Astrocyte of the hippocampus (primary cell): ENCODE measurements at places on chromosomes 6 and 20.
A peak's percentile ranks its signal among the peaks of the same experiment; 100 is the strongest.

DNA sequence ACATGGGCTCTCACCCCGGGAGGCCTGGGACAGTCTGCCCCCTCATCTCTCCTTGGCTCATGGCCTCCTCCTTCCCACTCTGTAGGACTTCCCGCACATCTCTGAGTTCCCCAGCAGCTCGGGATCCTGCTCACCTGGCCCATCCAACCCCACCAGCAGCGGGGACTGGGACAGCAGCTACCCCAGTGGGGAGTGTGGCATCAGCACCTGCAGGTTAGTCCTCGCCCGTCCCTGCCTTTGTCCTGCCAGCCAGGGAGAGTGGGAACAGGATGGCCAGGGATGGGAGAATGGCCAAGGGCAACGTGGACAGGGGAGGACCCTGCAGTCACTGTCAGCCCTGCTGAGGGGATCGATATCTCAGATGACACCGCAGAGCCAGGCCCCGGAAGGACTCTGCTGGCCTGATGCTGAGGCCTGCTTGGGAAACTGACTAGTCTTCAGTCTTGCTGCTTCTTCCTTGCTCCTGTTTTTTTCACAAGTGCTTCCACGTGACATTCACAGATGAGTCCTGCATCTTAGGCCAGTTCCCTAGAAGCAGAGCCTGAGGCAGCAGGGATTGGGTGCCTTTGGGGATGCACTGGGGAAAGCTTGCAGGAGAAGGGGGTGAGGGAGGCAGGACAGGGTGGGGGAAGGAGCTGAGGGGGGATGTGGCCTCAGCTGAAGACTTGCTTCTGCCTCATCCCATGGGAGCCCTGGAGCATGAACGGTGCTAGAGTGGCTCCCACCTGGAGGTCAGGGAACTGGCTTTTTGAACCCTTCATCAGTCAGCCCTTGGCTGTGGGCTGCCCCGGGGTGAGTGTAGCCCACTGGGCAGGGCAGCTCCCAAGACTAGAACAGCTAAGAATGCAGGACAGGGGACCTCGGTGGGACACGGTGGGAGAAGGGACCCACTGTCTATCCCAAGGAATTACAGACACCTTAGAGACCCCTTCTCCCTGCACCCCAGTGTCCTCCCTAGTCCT lies 120.1 kb downstream of the JPH2 start:
- DNase-seq: no peak

- DNase-seq: no peak
These were observed 24.8 kb downstream of the BACH2 start for GRCh38 chr6:90271831-90272230.

DNA sequence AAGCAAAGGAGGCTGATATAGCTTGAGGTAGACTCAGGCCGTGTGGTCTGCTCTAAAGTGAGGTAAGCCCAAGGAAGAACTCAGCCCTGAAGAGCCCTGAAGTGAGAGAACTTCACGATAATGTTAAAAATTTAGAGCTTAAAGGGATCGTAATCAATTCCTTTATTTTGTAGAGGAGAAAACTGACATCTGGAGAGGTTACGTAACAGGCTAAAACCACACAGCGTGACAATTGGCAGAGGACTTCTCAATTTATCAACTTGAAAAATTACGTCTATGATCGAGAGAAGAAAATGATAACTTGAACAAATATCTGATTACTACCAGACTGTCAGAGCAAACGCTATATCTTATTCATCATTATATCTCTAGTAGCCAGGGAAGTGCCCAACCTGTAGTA lies 121.8 kb upstream of the FOXO3 start:
- DNase-seq: no peak

DNA sequence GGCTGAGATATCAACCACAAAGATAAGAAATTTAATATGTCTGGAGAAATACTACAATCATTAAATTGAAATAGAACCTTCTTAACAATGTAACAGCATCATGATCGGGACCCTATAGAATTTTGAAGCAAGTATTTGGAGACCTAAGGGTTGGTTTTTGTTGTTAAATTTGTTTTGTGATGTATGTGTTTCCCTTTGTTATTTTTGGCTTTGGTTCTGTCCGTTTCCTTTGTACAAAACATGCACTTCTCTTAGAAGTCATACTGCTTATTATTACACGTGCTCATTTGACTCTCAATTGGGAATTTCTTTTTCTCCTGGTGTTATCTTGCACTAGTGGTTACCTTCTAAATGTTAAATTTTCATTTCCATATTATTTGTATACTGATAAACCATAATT lies 4.0 kb upstream of the PLN start:
- DNase-seq: peak; percentile 23

DNA sequence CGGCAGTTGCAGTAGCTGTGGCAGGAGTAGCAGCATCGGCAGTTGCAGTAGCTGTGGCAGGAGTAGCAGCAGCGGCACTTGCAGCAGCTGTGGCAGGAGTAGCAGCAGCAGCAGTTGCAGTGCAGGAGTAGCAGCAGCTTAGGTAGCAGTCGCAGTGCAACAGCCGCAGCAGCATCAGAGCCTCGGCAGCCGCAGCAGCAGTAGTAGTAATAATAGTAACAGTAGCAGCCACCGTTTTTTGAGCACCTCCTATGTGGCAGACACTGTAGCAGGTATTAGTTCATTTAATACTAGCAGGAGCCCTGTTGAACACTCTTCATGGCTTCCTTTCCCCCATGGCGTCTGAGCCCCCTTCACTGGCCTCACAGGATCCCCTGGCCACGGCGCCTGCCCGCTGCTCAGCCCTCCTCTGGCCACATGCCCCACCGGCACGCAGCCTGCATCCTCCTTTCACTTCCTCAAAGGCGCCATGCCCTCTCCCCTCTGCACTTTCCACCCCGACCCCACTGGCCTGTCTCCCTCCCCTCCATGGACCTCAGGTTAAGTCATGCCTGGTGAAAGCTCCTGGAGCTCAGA lies 19.1 kb upstream of the IRF4 start:
- DNase-seq: no peak

DNA sequence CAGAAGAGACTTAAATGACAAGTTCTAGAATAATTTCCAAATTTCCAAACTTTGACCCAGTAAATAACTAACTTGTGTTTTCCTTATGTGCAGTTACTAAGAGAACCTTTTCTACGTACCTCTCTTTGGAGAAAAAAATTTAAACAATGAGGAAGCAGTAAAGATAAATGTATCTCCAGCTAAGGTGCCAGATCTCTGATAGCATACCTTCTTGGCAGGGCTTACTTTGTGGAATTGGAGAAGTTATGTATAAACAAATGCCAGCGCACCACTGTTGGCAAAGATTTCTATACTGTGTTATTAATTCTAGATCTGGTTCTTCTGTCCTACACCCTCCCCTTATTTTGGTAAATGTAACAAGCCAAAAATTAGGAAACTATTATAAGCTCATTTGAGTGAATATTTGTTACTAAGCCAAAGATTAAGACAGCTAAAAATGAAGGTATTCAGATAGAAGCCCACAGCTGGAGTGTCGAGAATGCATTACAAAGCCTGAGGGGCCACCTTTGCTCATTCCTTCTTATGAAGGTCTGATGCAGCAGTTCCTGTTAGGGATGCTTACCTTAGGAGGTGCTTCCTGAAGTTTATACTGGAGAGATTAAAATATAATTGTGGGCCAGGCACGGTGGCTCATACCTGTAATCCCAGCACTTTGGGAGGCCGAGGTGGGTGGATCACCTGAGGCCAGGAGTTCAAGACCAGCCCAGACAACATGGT lies 373.1 kb upstream of the SOX4 start:
- peak; percentile 9 for DNase-seq

GRCh38 chr6:154169193-154169847 lies 130.3 kb downstream of the OPRM1 start:
- DNase-seq: peak; percentile 25

- no peak for DNase-seq
These were observed 37.1 kb downstream of the KIF25 start for GRCh38 chr6:168034537-168034936.

GRCh38 chr6:138914701-138915100 lies 73.4 kb downstream of the REPS1 start:
- no peak for DNase-seq

DNA sequence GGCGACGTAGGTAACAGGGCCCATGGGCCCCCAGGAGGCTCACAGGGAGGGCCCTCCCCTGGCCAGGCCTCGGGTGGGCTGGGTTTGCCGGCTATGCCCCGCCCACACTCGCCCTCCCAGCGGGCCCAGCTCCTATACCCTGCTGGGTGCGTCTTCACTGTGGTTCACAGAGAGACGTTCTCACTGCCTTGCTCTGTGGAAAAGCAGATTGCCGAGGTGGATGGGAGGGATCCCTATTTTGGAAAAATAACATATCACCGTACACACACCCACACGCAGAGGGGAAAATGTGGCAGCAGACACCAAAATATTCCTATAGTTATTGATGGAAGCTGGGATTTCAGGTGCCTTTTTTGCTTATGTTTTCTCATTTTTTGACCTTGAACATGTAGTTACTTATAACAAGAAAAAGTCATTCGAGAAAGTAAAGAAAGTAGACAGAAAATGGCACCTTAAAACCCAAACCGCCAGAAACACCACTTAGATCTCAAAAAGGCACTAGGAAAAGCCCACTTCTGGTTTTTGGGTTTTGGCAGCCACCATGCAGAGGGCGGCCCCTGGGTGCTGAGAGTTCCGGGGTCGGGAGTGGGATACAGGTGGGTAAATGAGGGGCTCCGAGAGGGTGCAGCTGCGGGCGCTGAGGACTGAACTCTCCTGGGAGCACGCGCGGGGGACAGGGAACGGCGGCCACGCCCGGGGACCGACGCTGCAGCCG lies 49.4 kb downstream of the TMEM242 start:
- peak; percentile 29 for DNase-seq

- no peak for DNase-seq
These were observed 31.0 kb downstream of the NPEPL1 start for GRCh38 chr20:58723628-58723984.

DNA sequence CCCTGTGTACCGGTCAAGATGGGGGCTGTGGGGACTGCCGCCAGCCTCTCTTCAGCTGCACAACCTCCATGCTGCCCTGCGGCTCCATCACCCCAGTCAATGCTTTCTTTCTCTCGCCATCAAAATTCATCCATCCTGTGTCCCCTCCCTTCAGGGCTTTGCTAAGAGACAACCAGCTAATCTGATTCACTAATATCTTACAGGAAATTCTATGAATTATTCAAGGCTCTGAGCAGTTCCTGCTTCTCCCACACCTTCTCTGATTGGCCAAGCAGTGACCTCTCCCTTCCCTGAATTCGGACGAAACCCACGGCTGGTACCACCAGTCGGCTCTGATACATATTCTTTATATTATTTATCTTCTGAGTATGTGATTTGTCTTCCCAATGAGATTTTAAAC lies 13.8 kb downstream of the ITPR3 start:
- DNase-seq: no peak

GRCh38 chr6:16698997-16699868 lies 62.0 kb downstream of the ATXN1 start:
- DNase-seq: peak; percentile 51

GRCh38 chr6:167275436-167275835 lies 15.7 kb upstream of the UNC93A start:
- no peak for DNase-seq
